ENCODE measurements at places on chromosomes 5 and 9. TPM values are rescaled to one million over a fixed set of nuclear protein-coding genes. Genes with fewer than 3 reads are reported as not detected.

Gene NRG2
- polyA plus RNA-seq, result 0.30 TPM

Gene TAS2R1
- not detected for polyA plus RNA-seq

Gene C5orf58
- polyA plus RNA-seq, result not detected

Gene UGT3A2
- not detected for polyA plus RNA-seq

Gene HSD17B3
- polyA plus RNA-seq, result not detected

Gene SLC6A19
- not detected for polyA plus RNA-seq

Gene DELE1
- polyA plus RNA-seq, result 139 TPM

Gene FOXD4L3
- polyA plus RNA-seq, result not detected

Gene GDNF
- polyA plus RNA-seq, result not detected

Gene PHF24
- not detected for polyA plus RNA-seq

Gene NR5A1
- not detected for polyA plus RNA-seq

Gene ADAMTS13
- 1.8 TPM for polyA plus RNA-seq

Gene MTREX
- 6.4 TPM for polyA plus RNA-seq

DNA sequence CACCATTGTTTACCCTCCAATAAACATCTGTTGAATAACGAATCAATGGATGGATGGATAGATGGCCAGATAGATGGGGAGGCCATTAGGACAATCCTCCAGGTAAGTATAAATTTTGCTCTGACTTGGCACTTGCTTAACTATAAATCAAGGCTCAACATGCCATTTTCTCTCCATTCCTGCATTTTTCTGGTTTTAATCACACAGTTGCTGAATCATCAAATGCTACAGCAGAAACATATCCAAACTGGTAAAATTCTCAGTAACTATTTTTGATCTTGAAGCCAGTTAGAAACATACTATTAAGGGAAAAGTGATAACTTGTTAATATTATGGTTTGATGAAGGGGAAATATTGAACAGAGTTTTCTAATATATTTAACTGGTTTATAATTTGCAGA is 71.5 kb upstream of the MTAP start:
- no peak for DNase-seq

GRCh38 chr5:80143491-80143890 is 108.3 kb downstream of the THBS4 start:
- DNase-seq, result no peak

GRCh38 chr5:167753725-167754490 is 537.5 kb upstream of the WWC1 start:
- DNase-seq, result no peak

DNA sequence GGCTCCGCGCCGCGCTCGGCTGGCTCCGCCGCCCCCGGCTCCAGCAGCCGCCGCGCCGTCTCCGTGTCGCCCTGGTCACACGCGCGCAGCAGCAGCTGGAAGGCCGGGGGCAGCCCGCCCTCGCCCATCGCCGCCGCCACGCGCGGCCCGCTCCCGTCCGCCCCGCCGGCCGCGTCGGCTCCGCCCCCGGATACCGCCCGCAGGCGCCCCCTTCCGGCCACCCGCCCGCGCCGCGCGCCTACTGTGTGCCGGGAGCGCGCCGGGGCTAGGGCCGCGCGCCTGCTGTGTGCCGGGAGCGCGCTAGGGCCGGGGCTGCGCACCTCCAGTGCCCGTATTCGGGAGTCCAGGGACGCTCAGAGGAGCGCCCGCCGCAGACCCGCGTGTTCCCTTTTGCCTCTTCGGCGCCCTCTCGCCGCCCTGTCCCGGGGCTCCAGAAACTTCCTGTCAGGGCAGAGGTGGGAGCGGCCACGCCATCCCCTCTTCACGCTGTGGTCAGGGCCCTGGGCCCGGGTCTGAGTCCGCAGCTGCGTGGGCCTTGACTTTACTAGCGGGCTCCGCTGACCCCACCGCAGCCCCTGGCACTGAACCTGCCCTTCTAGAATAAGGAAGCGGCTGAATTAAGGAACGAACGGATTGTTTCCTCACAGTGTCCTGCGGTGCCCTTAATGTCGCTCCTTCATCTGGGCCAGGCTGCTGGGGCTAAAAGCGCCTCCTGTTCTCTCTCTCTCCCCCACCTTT is at the start of gene ANKS6:
Gene ANKS6 (minus strand): TSS at position 192 of the 738 bp plus-strand sequence. CDS start 64 bp downstream, at position 128.
- peak; percentile 60 for DNase-seq

DNA sequence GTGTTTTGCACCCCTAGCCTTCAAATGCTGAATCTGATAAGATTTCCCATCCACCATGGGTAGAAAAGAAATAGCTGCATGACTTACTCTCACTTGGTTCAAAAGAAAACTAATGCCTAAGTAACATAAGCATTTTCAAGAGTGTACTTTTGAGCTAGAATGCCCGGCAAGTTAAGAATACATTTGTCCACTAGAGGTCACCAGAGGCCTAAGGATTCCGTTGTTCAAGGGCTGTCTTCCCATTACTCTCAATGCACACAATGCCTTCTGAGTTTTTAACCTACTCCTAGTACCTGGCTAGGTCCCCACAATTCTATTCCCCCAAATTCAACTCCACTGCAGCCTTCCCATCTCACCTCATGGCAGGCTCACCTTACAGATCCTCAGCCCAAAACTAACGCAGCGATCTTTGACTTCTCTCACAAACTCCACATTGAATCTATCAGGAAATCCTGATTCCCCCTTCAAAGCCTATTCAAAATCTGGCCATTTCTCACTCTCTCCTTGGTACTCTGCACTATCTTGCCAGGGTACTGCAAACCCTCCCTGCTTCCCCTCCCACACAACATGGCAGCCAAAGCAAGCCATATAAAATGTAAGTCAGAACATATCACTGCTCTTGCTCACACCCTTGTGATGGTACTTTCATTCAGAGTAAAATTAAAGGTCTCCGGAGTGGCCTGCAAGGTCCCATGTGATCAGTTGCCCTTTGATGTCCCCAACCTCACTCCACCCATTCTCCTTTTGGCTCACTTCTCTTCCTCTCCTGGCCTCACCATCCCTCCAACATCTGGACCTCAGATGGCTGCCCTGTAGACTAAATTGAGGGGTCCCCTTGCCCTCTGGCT is 13.4 kb downstream of the OXCT1 start:
- peak; percentile 77 for DNase-seq

DNA sequence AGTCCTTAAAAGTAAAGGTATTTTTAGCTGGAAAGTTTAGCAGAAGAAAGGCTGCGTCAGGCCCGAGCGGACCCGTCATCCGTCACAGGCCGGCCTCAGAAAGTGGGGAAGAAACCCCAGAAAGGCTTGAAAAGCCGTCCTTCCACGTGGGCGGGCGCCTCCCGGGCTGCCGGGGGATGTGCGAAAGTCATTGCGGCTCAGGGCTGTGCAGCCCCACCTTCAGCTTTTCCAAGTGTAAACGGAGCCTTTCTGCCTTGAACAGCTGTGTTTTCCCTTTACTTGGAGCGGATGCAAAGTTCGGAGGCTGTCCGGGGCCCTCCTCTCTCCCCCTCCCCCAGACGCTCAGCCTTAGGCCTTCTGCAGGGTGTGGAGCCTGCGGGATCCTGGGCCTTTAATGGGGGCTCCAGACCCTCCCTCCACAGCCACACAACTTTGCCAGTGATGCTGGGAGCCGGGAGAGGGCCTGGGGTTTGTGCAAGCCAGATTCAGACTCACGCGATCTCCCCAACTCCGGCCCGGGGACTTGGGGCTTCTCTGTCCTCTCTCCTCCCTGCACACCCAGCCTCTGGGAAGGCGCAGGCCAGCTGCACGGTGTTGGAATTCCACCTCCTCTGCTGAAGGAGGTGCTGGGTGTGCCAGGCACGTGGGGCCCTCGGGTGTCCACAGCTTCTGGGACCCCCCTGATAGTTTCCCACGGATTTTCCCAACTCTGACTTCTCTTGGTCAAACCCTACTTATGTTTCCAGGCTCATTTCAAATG is 95.5 kb upstream of the RAPGEF1 start:
- no peak for DNase-seq

DNA sequence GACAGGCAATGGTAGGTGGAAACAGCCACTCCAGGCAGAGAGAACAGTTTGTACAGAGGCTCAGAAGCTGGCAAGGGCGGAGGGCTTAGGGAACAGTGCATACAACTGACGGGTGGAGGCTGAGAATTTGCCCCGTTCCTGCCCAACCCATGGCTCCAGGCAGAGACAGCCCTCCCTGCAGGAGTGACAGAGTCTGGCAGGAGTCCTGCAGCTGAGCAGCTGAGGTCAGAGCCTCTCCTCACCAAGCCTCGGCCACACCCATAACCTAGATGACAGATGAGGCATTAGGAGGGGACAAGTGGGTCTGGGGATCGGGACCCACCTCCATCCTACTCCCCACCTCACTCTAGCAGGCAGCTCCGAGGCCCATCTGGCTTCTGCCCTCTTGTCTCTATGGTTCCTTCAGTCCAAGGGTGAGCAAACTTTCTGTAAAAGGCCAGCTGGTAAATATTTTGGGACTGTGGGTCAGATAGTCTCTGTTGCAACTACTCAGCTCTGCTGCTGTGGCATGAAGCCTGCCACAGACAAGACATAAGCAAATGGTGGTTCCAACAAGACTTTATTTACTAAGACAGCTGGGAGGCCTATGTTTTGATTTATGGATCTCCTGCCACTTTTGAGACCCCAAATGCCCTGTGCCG is 83.7 kb downstream of the SH3TC2 start:
- DNase-seq, result no peak

GRCh38 chr5:88279584-88279983 is 10.9 kb upstream of the TMEM161B start:
- DNase-seq, result no peak

GRCh38 chr9:70561786-70562395 is 147.4 kb upstream of the KLF9 start:
- no peak for DNase-seq

- no peak for DNase-seq
Measured at GRCh38 chr5:75716715-75717081, 539 bp downstream of the POC5 start.

GRCh38 chr5:68962757-68963484 is 130.9 kb upstream of the SLC30A5 start:
- peak; percentile 60 for DNase-seq

GRCh38 chr9:125984461-125984860 is 237.3 kb downstream of the PBX3 start:
- no peak for DNase-seq

DNA sequence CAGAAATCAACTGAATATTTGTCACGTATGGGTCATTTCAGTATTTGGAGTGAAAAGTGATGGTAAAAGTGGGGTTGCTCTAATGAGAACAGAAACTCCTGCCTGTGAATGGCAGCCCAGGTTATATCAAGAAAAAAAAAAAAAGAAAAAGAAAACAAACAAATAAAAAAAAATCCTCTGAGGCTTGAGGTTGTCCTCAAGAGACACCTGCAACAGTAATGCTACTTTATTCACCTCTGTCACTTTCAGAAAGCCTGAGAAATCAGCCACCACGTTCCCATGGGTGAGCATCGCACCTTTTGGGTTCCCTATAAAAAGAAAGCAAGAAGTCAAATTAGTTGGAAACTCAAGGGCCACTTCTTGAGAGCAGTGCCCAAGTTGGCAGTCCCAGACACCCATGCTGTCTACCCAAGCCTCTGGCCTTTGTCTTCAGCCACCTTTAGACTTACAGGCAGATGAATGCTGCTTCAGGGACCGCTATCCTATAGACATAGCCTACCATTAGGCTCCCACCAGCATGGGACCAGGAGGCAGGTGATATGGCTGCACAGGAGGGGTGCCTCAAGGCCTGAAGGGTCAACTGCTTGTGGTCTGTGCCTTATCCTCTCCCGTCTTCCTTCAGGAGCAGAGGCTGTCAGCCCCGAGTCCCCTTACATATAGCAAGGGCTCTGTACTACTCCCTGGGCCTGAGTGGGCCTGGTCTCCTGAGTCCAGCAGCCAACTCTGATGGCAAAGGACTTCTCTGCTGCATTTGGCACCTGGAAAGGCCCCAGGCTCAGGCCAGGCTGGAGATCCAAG is 31.1 kb upstream of the MEIKIN start:
- no peak for DNase-seq

- DNase-seq, result no peak
Measured at GRCh38 chr9:37286530-37287175, 135.8 kb upstream of the GRHPR start.

DNA sequence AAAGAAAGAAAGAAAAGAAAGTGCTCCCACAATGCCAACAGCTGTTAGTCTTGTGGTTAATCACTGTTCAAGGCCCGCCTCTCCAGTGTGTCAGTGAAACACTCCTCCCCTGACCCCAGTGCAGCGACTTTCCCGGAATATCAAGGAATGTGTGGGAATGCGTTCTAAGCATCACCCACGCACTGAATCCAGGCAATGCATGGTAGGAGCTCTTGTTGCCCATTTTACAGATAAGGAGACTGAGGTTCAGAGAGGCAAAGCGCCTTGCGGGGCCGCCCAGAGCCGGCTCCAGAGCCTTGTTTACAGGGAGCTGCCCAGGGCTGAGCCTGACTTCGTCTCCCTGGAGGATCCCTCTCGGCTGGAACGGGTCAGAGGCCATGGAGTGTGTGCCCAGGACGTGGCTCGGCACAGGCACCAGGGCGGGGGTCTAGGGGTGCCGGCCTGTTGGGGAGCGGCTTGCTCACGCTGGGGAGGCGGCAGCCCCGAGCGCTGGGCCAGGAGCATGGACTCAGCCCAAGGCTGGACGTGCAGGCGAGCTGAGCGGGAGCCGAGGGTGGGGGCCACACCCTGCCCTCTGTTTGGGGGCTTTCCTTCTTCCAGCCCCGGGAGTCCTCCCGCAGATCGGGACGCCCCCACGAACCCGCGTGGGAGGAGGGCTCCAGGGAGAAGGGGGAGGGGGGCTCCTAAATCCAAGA is 823 bp downstream of the ST6GALNAC6 start:
- peak; percentile 66 for DNase-seq

- DNase-seq, result no peak
Measured at GRCh38 chr5:146721073-146721815, 157.3 kb downstream of the PPP2R2B start.

GRCh38 chr9:95482621-95483020 is 34.1 kb downstream of the PTCH1 start:
- no peak for DNase-seq

- no peak for DNase-seq
Measured at GRCh38 chr5:54753034-54753433, 232.4 kb downstream of the ESM1 start.

GRCh38 chr5:120151825-120152224 is 312.3 kb upstream of the PRR16 start:
- no peak for DNase-seq

DNA sequence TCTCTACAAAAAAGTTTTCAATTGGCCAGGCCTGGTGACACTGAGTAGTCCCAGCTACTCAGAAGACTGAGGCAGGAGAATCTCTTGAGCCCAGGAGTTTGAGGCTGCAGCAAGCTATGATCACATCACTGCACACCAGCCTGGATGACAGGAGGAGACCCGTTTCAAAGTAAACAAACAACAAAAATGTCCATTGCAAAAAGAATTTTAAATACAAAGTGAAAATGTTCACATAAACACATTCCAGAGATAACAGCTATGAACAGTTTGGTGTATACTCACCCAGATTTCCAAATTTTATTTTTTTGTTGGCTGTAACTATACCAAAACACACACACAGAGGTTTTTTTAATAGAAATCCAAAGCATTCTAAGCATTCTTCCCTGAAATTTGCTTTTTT is 39.8 kb downstream of the ADRA1B start:
- no peak for DNase-seq

- DNase-seq, result peak; percentile 70
Measured at GRCh38 chr5:72268753-72269410, 51.2 kb downstream of the MRPS27 start.

DNA sequence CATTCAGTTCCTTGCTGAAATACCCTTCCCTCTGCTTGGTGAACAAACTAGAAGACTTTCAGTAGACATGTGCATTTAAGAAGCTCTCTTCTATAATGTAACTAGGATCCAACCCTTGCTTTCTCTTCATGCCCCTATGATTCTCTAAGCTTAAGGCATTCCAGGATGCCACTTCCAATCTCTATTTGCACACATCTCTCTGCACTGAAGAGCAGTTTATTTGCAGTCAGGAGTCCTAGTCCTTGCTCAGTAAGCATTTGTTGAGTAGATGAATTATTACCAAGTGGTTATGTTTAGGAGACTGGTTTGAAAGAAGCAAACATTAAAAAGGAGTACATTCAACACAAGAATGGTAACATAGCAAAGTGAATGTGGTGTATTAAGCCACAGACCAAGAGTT is 274.2 kb upstream of the KLF9 start:
- DNase-seq, result no peak

All from endothelial cell of umbilical vein (primary cell).